Muscle of back (tissue), 13 donors: ENCODE measurements at places on chromosomes 7 and 10.

DNA sequence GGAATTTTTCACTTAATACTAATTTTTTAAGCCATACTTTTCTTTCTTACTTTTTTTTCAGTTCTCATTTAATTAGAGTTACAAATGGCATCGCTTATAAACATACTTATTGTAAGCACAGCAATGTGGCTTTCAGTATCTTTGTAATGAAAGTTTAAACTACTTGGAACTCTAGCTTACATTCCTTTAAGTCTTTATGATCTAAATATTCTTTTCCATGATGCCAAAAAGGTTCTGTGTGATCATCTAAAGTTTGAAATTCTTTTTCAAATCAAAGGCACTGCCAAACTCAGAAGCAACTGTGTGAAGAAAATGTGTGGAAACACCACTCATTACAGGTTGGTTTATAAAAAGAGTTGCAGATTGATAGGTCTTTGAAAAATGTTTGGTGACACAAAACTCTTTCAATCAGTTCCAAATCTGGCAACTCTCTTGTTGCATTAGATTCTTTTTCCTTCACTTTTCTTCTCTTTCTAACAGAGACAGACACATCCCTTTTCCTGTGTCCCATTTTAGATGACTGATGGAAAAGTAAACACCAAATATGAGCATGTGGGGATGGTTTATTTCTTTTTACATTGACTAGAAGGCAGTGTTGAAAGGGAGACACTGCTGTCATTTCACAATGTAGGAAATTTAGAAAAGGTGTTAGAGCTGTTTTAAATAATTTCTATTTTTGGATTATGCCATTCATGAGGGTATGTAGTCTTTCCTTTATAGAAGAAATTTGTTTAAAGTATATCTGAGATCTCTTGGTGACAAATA lies 392.3 kb downstream of the SUGCT start:
- no peak for DNase-seq

GRCh38 chr10:114115661-114116445 lies 58.1 kb downstream of the CCDC186 start:
- DNase-seq, result no peak

- DNase-seq, result no peak
Measured at GRCh38 chr10:24235471-24235870, 26.5 kb downstream of the KIAA1217 start.

DNA sequence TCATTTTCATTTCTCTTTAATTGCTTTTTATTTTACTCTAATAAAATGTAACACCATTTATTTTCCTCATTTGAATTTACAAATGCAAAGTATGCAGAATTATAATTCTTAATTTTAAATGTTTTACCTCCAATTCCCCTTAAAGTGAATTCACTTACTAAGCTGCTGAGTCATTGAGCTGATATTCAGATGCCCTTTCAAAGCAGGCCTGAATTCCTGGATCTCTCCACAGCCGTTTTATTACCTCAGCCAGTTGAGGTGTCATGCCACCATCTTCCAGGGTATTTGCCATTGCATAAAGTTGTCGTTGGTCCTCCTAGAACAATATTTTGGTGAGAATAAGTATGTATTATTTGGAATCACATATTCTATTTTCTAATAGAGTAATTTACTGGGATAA lies 33.2 kb downstream of the GNAT3 start:
- DNase-seq, result no peak

DNA sequence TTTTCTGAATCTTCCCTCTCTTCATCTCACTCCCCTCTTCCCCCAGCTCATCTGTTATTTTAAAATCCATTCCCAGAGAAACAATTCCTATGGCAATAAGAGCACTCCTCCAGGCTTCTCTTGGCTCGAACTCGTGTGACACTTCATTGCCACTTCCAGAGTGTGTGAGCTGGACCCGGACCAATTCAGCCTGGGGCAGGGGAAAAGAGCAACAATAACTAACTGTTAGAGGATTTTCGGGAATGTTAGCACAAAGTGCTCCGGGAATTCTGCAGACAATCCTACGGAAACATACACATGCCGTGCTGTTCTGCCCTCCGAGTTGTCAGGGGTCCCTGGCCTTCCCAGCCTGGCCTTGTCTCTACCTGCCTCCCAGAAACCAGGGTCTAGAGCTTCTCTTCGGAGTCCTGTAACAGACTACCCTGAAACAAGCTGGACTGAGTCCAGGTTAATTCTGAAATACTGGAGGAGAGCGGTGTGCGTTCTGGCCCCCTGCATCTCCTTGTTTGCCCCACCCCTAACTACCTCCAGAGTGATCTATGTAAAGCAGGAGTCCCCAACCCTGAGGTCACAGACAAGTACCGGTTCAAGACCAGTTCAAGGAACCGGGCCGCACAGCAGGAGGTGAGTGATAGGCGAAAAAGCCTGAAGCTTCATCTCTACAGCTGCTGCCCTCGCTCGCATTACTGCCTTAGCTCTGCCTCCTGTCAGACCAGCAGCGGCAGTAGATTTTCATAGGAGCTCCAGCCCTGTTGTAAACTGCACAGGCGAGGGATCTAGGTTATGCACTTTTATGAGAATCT lies 11.3 kb downstream of the COL26A1 start:
- DNase-seq, result no peak

DNA sequence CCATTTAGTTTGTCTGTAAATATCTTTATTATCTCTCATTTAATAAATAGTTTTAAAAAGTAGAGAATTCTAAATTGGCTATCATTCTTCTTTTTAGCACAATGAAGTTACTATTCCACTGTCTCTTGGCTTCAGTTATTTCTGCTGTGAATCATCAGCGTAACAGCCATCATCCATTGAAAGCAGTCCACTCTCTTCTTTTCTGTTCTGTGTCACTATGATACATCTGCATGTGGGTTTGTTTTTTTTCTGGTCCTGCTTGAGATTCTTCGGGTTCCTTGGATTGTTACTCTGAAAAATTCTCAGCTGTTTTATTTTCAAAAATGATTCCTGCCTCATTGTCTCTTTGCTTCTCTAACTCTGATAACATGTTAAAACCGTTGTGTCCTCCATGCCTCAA lies 52.5 kb downstream of the CSGALNACT2 start:
- no peak for DNase-seq

GRCh38 chr7:150734254-150734653 lies 3.0 kb upstream of the GIMAP5 start:
- no peak for DNase-seq

DNA sequence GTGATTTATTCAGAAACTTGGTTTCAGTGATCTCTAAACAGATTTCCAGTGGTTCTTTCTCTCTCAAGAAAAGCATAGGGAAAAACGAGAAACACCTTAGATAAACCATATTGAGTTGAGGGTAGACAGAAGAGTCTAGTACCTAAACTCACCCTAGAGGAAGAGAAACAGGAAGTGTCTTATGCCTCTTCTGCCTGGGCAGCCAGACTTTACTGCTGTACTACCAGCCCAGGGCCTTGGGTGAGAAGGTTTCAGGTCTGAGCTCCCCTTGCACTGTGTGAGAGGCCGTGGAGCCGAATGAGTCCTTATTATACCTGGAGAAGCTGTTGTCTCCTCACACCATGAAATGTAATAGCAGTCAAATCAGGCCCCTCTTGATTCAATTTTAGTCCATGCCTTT lies 18.2 kb downstream of the HIF1AN start:
- no peak for DNase-seq

- DNase-seq, result peak; percentile 67
Measured at GRCh38 chr7:100893910-100894721, 1.6 kb downstream of the ACHE start.

DNA sequence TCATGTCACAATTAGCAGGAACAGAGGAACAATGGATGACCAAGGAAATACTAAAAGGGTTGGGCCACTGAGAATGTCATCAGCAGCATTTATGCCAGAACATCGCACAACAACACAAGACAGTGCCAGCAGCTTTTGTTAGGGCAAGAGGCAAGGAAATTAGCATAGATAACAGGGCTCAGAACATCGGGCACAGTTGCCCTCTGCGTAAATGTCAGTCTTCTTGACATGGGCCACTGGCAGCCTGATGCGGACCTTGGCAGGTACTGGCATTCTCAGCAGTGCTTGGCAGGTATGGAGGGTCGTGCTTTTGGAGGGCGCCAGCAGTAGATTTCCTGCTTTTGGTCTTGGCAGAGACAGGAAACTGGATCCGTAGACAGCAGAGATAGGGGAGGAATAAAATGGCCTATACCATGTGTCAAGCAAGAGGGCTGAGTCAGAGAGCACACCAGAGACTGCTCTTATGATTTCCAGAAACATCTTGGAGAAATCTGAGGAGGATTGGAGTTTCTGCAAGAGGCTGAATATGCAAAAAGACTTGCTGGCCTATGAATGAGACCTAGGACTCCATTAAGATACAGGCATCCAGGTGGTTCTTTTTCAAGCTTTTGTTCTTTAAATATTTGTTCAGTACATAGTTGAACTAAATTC lies 371.5 kb upstream of the MTPN start:
- DNase-seq, result no peak

DNA sequence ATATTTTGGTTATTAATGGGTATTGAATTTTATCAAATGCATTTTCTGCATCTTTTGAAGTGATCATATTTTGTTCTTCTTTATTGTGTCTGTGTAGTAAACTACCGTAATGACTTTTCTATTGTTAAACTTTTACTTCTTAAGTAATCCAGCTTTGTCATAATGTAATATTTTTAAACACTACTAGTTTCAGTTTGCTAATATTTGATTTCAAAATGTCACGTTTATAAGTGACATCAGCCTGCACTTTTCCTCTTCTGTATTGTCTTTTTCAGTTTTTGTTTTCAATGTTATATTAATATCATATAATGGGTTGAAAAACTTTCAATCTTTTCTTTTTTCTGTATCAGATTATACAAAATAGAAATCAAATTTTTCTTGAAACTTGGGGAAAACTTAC lies 71.6 kb upstream of the ANKRD1 start:
- DNase-seq, result no peak

DNA sequence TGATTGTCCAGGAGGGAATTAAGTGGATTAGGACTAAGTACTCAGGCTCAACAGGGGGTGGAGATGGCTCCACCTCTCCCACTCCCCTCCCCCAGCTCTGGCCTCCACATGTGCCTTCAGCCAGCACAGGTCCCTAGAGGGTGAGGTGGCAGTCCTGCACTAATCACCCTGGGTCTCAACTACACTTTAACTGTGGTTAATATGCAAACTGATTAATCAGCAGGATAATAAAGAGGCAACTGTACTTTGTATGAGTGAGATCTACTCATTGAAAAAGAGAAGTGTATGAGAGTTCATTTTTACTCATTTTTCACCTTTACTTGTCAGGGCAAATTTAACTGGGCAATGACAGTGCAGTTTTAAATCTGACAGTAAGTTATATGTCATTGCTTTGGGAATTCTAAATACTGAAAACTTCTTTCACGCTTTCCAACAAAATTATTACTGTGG lies 223.8 kb upstream of the CCDC6 start:
- no peak for DNase-seq

DNA sequence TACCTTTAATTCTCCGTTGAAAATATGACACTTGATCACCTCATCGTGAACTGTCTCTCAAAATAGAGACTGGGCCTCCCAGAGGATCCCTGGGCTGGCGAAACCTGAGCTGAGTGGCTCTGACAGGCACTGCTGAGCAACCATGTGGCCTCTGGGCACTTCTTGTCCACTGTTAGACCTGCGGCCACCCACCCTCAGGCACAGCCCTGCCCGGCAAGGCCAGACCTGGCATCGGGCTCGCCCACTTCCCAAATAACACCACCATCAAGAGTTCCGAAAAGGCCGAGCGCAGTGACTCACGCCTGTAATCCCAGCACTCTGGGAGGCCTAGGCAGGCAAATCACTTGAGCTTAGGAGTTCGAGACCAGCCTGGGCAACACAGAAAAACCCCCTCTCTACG lies 82.5 kb downstream of the COBL start:
- peak; percentile 27 for DNase-seq

DNA sequence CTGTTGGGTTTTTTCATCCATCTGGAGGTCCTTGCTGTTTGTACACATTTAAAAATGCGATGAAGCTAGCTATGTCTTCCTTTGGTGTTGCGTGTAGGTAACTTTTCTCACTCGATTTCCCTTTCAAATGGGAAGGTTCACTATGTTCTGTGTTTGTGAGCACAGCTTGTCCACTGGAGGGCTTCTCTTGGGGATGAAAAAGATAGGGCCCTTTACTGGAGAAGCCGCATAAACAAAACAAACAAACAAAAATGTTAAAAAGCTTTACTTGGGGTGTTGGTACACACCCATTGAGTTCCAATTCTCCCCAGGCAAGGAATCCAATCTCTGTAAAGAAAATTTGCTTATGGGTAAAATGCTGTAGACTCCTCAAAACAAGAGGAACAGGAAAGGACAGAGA lies 23.4 kb downstream of the CYTH3 start:
- no peak for DNase-seq

GRCh38 chr7:122965306-122965705 lies 30.2 kb downstream of the TAS2R16 start:
- no peak for DNase-seq

- DNase-seq, result peak; percentile 6
Measured at GRCh38 chr7:136685501-136686173, 182.8 kb upstream of the CHRM2 start.

- DNase-seq, result no peak
Measured at GRCh38 chr7:148045521-148045920, 545.0 kb upstream of the C7orf33 start.

DNA sequence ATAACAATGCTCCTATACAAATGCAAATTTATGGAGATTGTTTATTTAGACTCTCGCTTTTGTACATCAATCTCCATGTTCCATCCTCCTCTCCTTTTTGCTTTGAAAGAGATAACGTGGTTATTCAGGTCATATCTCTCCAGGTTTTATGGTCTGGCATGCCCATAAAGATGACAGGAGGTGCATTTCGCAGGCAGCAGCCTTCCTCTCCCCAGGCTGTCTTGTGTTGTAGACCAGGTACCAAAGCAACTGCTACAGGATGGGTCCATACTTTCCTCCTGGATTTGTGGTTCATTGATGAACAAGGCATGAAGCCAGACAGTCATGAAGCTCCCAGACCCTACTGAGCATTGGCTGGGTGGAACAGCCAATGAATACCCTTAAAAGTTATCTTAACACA lies 400.2 kb upstream of the NPVF start:
- DNase-seq, result no peak

DNA sequence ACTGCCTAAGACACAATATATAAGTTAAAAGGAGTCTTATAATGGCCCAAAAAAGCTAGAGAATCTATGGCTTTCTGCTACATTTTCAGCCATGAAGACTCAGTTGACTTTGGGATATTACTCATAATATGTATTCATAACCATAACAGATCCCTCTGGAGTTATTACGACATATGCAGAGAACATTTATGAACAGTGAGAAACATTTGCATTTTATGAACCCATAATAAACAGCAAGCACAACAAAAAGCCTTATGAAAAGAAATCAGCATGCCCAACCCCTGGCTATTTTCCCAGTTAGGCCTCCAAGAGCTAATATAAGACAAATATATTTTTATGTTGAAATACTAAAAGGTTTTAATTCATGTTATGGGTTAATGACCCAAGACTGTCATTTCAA lies 52.4 kb downstream of the ARMH3 start:
- DNase-seq, result no peak
